ENCODE measurements at places on chromosomes 5 and 9.

- no peak for DNase-seq
Observed at GRCh38 chr5:80299601-80300000, 20.2 kb upstream of the SPZ1 start.

GRCh38 chr5:39484673-39485072 lies 59.9 kb upstream of the DAB2 start:
- DNase-seq = no peak

- no peak for DNase-seq
Observed at GRCh38 chr5:154038261-154038706, 426 bp downstream of the FAM114A2 start.

- DNase-seq = no peak
Observed at GRCh38 chr5:156477196-156477595, 150.2 kb downstream of the SGCD start.

All from sigmoid colon (tissue), 7 donors.